ENCODE measurements at places on chromosomes 4 and X. TPM values are rescaled to one million over a fixed set of nuclear protein-coding genes. Genes with fewer than 3 reads are reported as not detected.

- DNase-seq = no peak
Observed at GRCh38 chrX:46991664-46992063, 79.4 kb downstream of the JADE3 start.

GRCh38 chrX:68115371-68115770, 317.9 kb downstream of the OPHN1 start:
- no peak for DNase-seq

GRCh38 chr4:176751061-176751460, 41.7 kb downstream of the VEGFC start:
- no peak for DNase-seq

- no peak for DNase-seq
Observed at GRCh38 chrX:15761564-15762191, 23.6 kb downstream of the CA5B start.

DNA sequence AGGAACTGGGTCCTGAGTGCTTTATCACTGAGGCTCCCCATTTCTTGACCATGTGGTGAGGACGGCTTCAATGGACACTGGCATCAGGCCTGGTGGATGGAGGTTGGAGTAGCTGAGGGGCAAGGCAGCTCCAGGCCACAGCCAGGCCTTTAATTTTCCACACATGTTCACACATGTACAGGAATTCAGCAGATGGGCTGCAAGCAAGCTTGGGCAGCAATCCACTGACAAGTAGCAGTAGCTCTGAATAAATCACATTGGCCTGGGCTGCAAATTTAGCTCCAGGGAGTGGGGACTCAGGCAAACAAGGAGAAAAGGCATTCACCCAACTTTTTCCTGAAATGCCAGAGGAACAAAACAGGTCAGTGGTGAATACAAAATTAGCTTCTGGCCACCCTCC, 107.8 kb upstream of the SCML1 start:
- DNase-seq = no peak

The SHOX gene
- total RNA-seq = 0.96 TPM

The PAGE5 gene
- not detected for total RNA-seq

The MAGEC2 gene
- 0.48 TPM for total RNA-seq

DNA sequence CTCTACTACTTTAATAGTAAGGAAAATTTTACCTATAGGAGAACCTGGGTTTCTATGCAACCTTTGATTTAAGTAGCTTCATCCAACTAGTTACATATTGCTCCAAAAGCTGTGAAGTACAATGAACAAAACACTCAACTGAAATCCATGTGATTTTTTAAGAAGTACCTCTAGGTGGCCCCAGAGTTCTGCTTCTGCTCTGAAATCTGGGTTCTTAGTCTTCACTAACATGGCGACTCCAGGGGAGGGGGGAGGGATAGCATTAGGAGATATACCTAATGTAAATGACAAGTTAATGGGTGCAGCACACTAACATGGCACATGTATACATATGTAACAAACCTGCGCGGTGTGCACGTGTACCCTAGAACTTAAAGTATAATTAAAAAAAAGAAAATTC, 73.4 kb upstream of the MAGEB2 start:
- peak; percentile 26 for DNase-seq

DNA sequence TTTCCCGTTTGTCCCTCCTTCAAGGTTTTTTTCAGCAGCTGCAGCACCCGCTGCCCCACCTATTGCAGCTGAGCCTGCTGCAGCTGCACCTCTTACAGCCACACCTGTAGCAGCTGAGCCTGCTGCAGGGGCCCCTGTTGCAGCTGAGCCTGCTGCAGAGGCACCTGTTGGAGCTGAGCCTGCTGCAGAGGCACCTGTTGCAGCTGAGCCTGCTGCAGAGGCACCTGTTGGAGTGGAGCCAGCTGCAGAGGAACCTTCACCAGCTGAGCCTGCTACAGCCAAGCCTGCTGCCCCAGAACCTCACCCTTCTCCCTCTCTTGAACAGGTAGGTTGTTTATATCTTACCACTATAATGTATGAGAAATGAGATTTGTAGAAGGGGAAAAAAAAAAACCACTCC, 4.5 kb downstream of the PRR27 start:
- no peak for DNase-seq

The GBA3 gene
- 2.4 TPM for total RNA-seq

DNA sequence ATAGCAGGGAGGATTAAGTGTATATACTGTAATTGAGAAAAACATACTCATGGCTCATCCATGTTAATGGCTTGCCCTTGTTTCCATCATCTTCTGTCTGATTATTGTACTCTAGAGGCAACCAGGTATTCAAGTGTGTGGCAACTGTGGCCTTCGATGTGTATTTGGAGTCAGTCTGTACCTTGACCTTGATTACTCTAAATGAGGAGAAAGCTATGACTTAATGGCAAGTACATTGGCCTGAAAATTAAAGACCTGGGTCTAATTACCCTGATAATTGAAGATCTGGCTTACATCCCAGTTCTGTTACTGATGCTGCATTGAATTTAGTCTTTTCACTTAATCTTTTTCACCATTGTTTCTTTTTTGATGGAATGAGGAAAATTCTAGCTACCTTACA, 409.2 kb downstream of the CCSER1 start:
- DNase-seq = no peak
